PC-9 (cell line): ENCODE measurements at places on chromosomes 4 and X. TPM values are rescaled to one million over a fixed set of nuclear protein-coding genes. Genes with fewer than 3 reads are reported as not detected.

- no peak for DNase-seq
- H3K27ac ChIP-seq, result no peak overlapping the region
- H3K4me1 ChIP-seq, result peaks cover 15% of the 10 kb centered on the region; the same call in 1 of the 2 replicates
- peaks cover 6% of the 10 kb centered on the region; the same call in 1 of the 2 replicates for H3K36me3 ChIP-seq
These were observed 7.8 kb downstream of the CPEB2 start for GRCh38 chr4:15010038-15010585.

DNA sequence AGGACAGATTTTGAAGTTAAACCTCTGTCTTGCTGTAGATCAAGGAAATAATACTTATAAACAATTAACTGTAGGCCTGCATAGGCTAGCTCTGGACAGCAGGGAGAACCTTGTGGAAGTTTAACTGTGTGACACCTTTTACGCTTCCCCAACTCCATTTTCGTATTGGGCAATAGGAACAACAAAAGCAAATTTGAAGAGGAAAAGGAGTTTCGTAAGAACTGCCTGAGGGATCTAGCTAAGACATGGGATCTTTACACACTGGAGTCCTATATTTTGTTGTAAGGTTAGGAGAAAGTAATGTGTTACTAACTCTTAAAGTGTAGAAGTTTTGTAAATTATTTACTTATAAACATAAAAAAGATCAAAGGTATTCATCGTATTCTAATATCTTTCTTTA lies 324.9 kb upstream of the CASK start:
- no peak overlapping the region for H3K4me3 ChIP-seq
- no peak for DNase-seq
- no peaks in the 10 kb centered on the region for H3K36me3 ChIP-seq
- no peaks in the 10 kb centered on the region for H3K27me3 ChIP-seq
- H3K4me1 ChIP-seq, result no peaks in the 10 kb centered on the region
- no peak overlapping the region for H3K27ac ChIP-seq

- no peaks in the 10 kb centered on the region for H3K4me1 ChIP-seq
- no peak overlapping the region for H3K4me3 ChIP-seq
- peak; percentile 49 for DNase-seq
- H3K27ac ChIP-seq, result no peak overlapping the region
- no peaks in the 10 kb centered on the region for H3K27me3 ChIP-seq
These were observed 57.2 kb upstream of the PRRG1 start for GRCh38 chrX:37291924-37292323.

GRCh38 chr4:67746797-67747495 lies 7.2 kb downstream of the GNRHR start:
- no peaks in the 10 kb centered on the region for H3K4me1 ChIP-seq
- H3K27me3 ChIP-seq, result no peaks in the 10 kb centered on the region
- no peak overlapping the region for H3K4me3 ChIP-seq
- H3K27ac ChIP-seq, result no peak overlapping the region
- no peak for DNase-seq

DNA sequence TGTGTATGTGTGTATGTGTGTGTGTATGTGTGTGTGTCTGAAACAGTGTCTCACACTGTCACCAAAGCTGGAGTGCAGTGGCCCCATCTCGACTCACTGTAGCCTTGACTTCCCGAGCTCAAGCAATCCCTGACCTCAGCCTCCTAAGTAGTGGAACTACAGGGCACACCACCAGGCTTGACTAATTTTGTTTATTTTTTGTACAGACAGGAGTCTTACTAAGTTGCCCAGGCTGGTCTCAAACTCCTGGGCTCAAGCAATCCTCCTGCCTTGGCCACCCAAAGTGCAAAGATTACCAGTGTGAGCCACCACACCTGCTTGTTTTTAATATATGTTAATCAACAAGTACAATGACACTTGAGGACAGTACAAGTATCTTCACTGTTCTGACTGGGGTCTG lies 92.4 kb downstream of the APBB2 start:
- no peak for DNase-seq
- no peaks in the 10 kb centered on the region for H3K36me3 ChIP-seq
- H3K4me3 ChIP-seq, result no peak overlapping the region

- H3K27ac ChIP-seq, result no peak overlapping the region
- H3K27me3 ChIP-seq, result no peaks in the 10 kb centered on the region
- H3K4me1 ChIP-seq, result no peaks in the 10 kb centered on the region
- no peak for DNase-seq
- no peak overlapping the region for H3K4me3 ChIP-seq
These were observed 142.5 kb downstream of the COL4A5 start for GRCh38 chrX:108582151-108582550.

DNA sequence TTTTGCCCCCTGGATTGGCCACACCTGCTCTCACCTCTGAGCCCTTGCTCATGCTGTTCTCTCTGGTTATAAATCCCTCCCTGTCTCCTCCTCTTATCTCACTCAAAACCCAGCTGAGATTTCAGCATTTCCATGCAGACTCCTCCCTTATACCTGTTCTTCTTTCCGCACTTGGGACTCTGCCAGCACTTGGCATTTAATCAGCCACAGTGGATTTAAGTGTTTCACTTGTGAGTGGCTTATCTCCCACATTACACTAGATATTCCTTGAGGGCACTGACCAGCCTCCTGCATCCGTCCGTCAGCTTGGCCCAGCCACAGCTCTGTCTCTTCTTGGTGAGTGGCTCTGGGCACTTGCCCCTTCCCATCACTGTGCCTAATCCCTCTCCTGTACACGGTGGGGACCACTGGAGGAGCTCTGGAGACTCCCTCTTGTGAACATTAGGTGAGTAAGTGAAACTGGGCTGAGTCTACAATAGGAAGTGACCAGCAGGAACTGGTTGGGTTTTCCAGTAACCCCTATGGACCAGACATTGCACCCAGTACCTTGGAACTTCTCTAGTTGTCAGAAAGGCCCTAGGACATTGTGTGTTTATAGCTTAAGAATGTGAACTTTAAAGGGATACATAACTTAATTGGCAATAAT lies 19.9 kb downstream of the FGFBP1 start:
- H3K4me1 ChIP-seq, result peaks cover 63% of the 10 kb centered on the region
- peak overlapping the region; percentile 90 for H3K27ac ChIP-seq
- peak; percentile 68 for DNase-seq
- no peak overlapping the region for H3K4me3 ChIP-seq
- H3K27me3 ChIP-seq, result no peaks in the 10 kb centered on the region

DNA sequence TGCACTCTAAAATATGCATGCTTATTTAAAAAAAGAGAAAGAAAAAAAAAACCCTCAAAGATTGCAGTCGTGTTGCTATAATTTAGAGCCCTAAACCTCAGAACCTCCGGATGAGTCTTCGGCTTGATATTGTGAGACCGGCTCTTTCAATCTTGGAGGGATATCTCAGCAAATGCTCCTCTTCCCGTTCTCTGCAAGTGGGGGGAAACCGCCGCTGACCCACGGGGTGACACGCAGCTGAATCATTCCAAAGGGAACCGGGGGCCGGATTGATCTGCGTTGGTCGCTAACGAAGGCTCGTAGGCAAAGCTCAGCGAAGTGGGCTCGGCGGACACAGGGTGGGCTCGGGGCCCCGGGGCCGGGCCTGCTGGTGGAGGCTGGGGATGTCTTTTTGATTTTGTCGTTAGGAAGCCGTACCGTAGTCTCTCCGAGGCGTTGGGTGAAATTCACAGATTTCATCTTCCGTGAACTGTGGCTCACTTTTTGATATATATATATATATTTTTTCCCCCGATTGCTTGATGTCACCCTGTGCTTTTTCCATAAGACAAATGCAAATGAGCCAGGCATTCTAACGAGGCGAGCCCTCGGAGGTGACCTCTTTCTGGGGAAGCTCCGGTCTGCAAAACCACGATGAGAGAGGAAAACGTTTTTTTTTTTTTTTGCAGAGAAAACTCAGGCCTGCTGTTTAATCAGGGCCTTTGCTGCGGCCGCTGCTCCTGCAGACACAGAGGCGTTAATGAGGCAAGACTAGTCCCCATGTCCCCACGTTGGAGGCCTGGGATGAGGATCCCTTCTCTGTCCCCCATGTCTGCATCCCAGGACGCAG lies 110.7 kb upstream of the PPP2R3B start:
- H3K27ac ChIP-seq, result no peak overlapping the region
- H3K36me3 ChIP-seq, result no peaks in the 10 kb centered on the region
- no peaks in the 10 kb centered on the region for H3K4me1 ChIP-seq
- no peak for DNase-seq
- H3K27me3 ChIP-seq, result peaks cover 72% of the 10 kb centered on the region
- no peak overlapping the region for H3K4me3 ChIP-seq

GRCh38 chr4:78776079-78776728 lies at the start of gene BMP2K:
BMP2K (plus strand) TSS chr4:78776350; CDS start chr4:78776544, 194 bp downstream.
- H3K27me3 ChIP-seq, result no peaks in the 10 kb centered on the region
- H3K27ac ChIP-seq, result peak within 1 kb of the TSS; percentile 74
- H3K36me3 ChIP-seq, result no peaks in the 10 kb centered on the region
- H3K4me1 ChIP-seq, result peaks cover 14% of the 10 kb centered on the region

DNA sequence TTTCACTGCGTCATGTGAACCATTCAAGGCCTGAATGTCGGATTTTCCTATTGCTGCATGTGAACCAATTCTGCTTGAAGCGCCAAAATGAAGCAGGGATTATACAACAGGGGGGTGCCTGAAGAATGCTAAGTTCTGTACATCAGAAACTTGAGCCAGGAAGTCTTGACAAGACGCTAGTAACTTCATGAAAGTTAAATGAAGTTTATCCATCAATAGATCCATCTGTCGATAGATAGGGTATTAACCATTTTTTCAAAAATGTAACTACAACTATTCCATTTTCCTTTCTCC lies 590 bp upstream of the NAF1 start:
- peaks cover 17% of the 10 kb centered on the region; the same call in 1 of the 2 replicates for H3K4me1 ChIP-seq
- no peaks in the 10 kb centered on the region for H3K27me3 ChIP-seq
- peaks cover 11% of the 10 kb centered on the region; the same call in 1 of the 2 replicates for H3K36me3 ChIP-seq
- no peak for DNase-seq
- peak overlapping the region; percentile 71 for H3K27ac ChIP-seq

DNA sequence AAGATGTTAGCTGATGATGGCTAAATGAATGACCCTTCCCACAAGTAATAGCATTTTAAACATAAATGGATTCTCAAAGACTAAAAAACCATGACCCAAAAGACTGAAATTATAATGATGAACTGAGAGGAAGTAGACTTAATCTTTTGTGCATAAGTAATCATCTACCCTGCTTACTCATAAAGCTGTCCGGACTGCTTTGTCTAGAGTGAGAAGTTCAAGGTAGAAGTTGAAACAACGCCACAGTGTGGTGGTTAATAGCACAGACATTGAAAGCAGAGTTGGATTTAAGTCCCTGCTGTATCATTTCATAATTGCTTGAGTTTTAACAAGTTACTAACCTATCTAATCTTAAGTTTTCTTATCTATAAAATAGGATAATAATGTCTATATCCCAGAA lies 346.6 kb downstream of the CENPC start:
- no peaks in the 10 kb centered on the region for H3K4me1 ChIP-seq
- H3K4me3 ChIP-seq, result no peak overlapping the region
- DNase-seq, result no peak
- H3K27me3 ChIP-seq, result no peaks in the 10 kb centered on the region

DNA sequence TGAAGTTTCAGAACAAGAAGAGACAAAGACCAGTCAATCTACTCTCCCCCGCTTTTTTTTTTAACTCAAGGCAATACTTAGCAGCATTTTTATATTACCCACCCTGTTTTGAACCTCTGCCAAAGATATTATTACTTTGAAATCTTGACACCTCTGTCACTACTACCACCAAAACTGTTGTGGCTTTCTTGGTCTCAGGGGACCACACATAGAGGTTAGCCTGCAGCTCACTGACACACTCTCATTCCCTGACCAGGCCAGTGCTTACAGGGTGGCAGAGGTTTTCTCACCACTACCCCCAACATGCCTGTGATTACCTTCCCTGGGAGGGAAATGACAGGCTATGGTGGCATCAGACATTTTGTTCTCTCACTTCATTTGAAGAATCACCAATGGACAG lies 137.4 kb upstream of the STIM2 start:
- H3K36me3 ChIP-seq, result no peaks in the 10 kb centered on the region
- H3K4me1 ChIP-seq, result no peaks in the 10 kb centered on the region
- no peak overlapping the region for H3K27ac ChIP-seq
- no peaks in the 10 kb centered on the region for H3K27me3 ChIP-seq

GRCh38 chr4:185036842-185037241 lies 18.6 kb downstream of the HELT start:
- H3K27ac ChIP-seq, result no peak overlapping the region
- H3K36me3 ChIP-seq, result no peaks in the 10 kb centered on the region
- no peak for DNase-seq
- no peaks in the 10 kb centered on the region for H3K27me3 ChIP-seq

GRCh38 chr4:22500831-22501714 lies 14.8 kb downstream of the ADGRA3 start:
- H3K36me3 ChIP-seq, result no peaks in the 10 kb centered on the region
- peak; percentile 85 for DNase-seq
- H3K27me3 ChIP-seq, result no peaks in the 10 kb centered on the region
- H3K4me1 ChIP-seq, result no peaks in the 10 kb centered on the region; the same call in none of the 2 replicates
- H3K4me3 ChIP-seq, result no peak overlapping the region; the same call in 1 of the 2 replicates

GRCh38 chrX:39318506-39319343 lies 517.5 kb downstream of the MID1IP1 start:
- no peaks in the 10 kb centered on the region for H3K36me3 ChIP-seq
- H3K4me3 ChIP-seq, result no peak overlapping the region
- no peak for DNase-seq
- no peaks in the 10 kb centered on the region for H3K4me1 ChIP-seq
- no peaks in the 10 kb centered on the region for H3K27me3 ChIP-seq

GRCh38 chr4:40489961-40490360 lies 139.7 kb downstream of the RBM47 start:
- no peak overlapping the region for H3K4me3 ChIP-seq
- peaks cover 26% of the 10 kb centered on the region; the same call in 1 of the 2 replicates for H3K36me3 ChIP-seq
- DNase-seq, result no peak
- no peaks in the 10 kb centered on the region for H3K27me3 ChIP-seq
- no peak overlapping the region for H3K27ac ChIP-seq

GRCh38 chr4:40395908-40396793 lies 61.0 kb downstream of the CHRNA9 start:
- peaks cover 29% of the 10 kb centered on the region for H3K4me1 ChIP-seq
- H3K27me3 ChIP-seq, result no peaks in the 10 kb centered on the region
- peak overlapping the region; percentile 32; the same call in 1 of the 2 replicates for H3K4me3 ChIP-seq
- peak overlapping the region; percentile 67 for H3K27ac ChIP-seq
- peak; percentile 94 for DNase-seq

- no peak for DNase-seq
- H3K36me3 ChIP-seq, result no peaks in the 10 kb centered on the region
- no peaks in the 10 kb centered on the region for H3K27me3 ChIP-seq
- H3K4me1 ChIP-seq, result no peaks in the 10 kb centered on the region
These were observed 33.7 kb upstream of the RP2 start for GRCh38 chrX:46803140-46803539.

The MAGEE2 gene
- total RNA-seq, result not detected in 2 replicates

The PRR32 gene
- total RNA-seq, result not detected in 2 replicates

The RNF212 gene
- 4.2 and 6.6 TPM in 2 replicates for total RNA-seq

The HMGN5 gene
- 3.6 and 6.6 TPM in 2 replicates for total RNA-seq

The UGT2B10 gene
- total RNA-seq, result not detected in 2 replicates

The FANCB gene
- 6.8 and 9.5 TPM in 2 replicates for total RNA-seq

The CNKSR2 gene
- 0.58 and 1.5 TPM in 2 replicates for total RNA-seq

The STOX2 gene
- total RNA-seq, result 4.5 TPM in 2 replicates

The HAND2 gene
- total RNA-seq, result not detected in 2 replicates

The LEF1 gene
- 2.8 and 3.4 TPM in 2 replicates for total RNA-seq

The NDP gene
- not detected in 2 replicates for total RNA-seq

The FLNA gene
- 1,841 and 2,308 TPM in 2 replicates for total RNA-seq

The CENPU gene
- total RNA-seq, result 25.5 and 47.7 TPM in 2 replicates

The DOK7 gene
- 7.1 and 7.6 TPM in 2 replicates for total RNA-seq
